ENCODE measurements at places on chromosomes 6 and 20.

- no peak for DNase-seq
Observed at GRCh38 chr6:38542031-38542430, 97.7 kb downstream of the BTBD9 start.

- no peak for DNase-seq
Observed at GRCh38 chr20:61037498-61037897, 214.6 kb upstream of the CDH4 start.

DNA sequence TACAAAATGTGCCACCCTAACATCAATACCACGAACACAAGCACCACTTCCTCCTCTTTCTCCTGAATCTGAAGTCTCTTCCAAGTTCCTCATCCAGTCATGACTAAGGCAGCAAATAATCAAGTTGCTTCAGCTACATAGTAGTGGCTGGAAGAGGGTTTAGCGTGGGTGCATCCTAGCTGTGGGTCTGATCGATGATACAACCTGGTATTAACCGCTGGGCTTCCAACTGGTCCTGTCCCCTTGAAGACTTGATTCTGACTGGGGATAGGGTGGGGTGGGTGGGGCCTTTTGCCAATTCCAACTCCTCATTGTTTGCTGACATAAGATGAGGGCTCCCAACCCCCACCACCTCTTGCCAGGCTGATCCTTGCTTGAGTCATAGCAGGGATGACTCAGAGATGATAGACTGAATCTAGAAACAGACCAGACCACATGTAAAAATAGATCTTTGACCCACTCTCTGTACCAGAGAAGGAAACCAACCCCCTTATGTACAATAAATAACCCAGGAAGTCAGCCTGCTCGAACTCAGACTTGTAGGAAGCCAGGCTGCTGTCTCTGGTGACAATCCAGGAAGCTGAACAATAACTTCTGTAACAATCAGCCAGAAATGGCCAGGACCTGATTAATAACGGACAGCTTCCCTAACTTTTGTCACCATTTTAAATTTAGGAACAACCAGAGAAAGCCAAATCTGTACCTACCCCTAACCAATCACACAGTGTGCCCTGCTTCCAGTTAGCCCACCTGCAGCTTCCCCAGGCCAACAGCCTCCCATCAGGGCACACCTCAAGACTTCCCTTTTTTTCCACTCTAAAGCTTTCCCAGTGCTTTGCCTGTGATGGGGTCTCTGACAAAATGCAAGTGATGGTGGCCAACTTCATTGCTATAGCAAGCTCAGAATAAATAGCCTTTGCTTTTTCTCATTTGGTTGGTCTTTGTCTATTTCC is 68.9 kb upstream of the FAM184A start:
- DNase-seq = no peak

DNA sequence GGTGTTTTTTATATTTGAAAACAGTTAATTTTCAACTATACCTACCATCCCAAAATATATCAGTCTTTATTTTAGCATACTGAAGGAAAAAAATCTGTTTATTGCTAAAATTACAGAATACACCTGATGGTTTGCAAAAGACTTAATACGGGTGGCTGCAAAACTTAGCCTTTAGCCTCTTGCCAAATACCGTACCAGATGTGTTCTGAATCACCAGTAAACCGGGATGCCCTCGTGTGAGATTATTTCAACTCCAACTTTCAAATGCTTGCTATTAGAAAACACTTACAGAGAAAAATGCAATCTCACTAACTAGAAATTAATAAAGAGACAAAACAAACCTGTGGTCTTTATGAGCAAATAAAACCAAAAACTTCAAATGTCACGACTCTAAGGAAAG is 36.0 kb downstream of the REV3L start:
- DNase-seq = no peak

Measured in memory B cell (primary cell).